ENCODE measurements at places on chromosomes 7 and 10.

GRCh38 chr10:46526682-46527038, 29.8 kb downstream of the GPRIN2 start:
- DNase-seq = no peak

- DNase-seq = peak; percentile 33
Measured at GRCh38 chr7:116236020-116236630, 25.8 kb downstream of the TES start.

- DNase-seq = no peak
Measured at GRCh38 chr7:137682596-137682995, 164.2 kb downstream of the DGKI start.

DNA sequence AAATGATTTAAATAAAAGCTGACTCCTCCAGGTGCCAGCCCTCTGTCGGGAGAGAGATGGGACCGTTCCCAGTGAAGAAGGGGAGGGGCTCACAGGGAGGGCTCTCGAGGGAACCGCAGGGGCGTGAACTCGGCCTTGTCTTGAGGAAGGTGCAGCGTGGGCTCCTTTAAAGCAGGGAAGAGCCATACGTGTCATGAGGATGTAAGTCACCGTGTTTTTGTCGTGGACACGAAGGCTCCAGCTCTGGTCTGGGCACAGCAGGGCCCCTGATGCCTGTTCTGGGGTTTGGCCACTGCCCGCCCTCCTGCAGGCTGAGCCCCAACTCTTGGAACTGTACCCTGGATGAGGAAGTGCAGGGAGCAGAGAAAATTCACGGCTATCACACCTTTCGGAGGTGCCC, 45.0 kb downstream of the JAKMIP3 start:
- DNase-seq = no peak

- no peak for DNase-seq
Measured at GRCh38 chr7:143496263-143496662, 18.6 kb downstream of the TAS2R41 start.
